ENCODE measurements at places on chromosomes 6 and 20.

DNA sequence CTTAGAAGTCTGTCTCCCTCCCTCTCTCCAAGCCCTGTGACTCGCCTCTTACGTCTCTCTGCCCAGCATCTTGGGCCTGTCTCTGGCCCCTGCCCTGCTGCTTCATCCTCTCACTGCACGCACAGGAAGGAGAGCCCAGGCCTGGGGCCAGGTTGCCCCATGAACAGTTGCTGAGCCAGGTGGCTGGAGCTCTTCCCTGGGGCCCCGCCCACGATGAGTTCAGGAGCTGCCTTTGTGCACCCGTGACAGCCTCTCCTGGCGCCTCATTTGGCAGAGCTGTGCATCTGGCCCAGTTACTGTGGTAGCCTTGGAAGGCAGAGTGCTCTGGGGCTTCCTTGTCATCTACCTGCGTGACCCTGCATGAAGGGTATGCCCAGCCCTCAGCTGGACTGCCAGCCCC, 44.5 kb downstream of the SLC52A3 start:
- DNase-seq: no peak

- DNase-seq: no peak
These were observed 4.0 kb upstream of the OXT start for GRCh38 chr20:3067139-3068014.

- no peak for DNase-seq
These were observed 110.1 kb downstream of the KIF13A start for GRCh38 chr6:17877196-17877894.

DNA sequence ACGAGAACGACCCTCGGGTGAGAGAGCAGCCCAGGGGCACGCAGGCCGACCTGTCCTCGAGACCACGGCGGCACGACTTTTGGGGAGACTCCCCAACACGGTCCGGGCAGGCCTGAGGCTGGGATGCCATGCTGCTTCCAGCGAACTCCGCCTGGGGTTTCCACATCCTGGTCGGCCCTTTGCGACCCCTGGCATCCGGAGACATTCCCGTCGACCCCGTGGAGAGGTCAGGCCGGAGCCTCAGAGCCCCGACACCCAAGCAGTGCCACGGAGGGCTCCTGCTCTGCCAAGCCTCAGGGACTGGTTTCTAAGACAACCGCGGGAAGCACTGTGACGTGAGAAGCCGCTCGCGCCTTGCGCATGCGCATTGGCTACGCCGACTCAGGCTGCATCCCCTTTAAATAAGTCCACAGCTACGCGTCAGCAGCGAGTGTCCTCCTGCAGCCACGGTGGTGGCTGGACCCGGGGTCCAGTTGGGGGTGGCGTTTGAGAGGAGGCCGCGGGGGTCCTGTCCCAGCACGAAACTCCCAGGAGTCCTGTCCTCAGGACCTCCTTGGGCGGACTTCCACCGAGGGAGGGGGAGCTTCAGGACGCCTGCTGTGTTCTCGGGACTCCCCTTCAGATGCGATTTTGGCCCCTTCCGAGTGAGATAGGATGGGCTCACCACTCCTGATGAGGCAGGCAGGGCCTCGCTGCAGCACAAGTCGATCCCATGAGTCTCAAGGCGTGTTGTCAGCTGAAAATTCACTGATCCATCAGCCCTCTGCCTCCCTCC, 1089.3 kb upstream of the DEFB115 start:
- no peak for DNase-seq

DNA sequence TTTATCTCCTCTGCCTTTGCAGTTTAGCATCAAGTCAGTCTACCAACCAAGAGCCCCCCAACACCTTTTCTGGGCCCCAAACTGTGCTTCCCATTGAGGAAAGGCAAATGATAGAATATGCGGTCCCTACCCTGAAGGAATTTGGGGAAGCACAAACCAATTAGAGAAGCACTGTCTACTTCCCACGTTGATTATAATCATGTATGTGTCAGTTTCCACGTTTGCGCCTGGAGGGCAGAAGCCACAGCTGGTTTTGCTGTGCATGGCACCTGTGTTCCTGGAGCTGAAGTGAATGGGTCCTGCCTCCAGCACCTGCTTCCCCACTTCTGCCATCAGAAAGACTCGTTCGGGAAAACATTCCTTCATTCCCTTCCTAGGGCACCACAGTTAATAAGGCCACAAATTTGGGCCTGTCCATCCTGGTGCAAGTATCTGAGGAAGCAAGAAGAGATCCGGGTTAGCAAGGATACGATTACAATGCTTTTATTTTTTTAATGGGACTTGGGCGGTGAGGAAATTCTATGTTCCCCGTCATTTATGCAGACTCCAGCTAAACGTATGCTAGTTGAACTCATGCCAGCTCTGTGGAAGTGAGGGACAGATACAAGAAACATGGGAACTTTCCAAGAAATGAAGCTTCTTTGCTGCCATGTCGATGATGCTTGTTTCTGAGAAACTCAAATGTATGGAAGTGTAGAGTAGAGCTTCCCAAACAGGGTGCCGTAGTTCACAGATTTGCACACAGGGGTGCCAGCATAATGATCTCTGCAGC, 333.5 kb downstream of the NRN1 start:
- no peak for DNase-seq
